Skeletal muscle cell (primary cell): ENCODE measurements at places on chromosomes 7 and 10.

DNA sequence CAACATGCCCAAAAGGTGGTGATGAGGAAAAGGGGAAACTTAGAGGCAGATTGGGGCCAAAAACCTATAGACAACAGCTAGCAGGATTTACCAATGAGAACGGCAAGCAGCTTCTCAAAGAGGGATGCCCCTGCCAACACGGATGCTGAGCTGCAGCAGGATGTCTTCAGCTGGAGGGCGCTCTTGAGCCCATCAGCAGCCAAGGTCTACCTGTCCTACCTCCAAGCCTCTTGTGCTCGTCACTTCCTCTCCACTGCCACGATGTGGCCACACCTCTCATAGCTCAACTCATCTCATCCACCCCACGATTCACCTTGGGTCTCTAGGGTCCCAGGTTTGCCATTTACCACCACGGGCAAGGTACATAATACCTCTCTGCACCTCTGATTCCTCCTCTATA, 36.5 kb downstream of the DLG5 start:
- no peak for DNase-seq

DNA sequence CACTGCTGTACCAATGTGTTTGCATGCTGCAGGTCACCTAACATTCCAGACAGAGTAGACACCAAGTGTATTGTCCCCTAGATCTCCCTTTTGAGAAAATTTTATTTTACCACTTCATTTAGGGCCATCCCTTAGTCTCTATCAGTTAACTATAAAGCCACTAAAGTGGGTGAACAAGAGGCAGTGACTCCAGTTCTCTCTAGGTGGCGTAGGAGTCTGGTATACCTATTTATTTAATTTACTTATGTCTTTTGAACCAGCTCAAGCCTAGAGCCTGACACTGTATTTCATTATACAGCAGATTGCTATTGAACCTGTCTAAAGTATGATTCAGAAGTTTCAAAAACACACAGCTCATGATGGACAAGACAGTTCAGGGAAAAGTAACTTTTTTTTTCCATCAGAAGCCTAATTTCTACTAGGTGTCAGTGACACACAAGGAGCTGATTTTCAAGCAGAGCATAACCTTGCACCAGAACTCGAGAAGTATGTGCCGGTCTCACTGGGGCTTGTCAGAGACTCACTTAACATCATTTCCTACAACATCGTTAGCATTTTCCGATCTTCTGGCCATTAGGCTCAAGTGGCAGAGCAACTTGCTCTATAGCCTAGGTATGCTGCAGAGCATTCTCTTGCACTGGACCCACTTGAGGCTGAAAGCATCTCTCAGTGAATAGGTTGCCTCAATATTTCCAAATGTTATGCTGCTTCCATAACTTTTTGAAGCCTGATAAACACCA, 175.4 kb downstream of the CDC14C start:
- DNase-seq = no peak

GRCh38 chr7:81036871-81037270, 118.0 kb upstream of the SEMA3C start:
- DNase-seq = no peak

- no peak for DNase-seq
Observed at GRCh38 chr7:101823096-101823495, 5.7 kb downstream of the CUX1 start.

DNA sequence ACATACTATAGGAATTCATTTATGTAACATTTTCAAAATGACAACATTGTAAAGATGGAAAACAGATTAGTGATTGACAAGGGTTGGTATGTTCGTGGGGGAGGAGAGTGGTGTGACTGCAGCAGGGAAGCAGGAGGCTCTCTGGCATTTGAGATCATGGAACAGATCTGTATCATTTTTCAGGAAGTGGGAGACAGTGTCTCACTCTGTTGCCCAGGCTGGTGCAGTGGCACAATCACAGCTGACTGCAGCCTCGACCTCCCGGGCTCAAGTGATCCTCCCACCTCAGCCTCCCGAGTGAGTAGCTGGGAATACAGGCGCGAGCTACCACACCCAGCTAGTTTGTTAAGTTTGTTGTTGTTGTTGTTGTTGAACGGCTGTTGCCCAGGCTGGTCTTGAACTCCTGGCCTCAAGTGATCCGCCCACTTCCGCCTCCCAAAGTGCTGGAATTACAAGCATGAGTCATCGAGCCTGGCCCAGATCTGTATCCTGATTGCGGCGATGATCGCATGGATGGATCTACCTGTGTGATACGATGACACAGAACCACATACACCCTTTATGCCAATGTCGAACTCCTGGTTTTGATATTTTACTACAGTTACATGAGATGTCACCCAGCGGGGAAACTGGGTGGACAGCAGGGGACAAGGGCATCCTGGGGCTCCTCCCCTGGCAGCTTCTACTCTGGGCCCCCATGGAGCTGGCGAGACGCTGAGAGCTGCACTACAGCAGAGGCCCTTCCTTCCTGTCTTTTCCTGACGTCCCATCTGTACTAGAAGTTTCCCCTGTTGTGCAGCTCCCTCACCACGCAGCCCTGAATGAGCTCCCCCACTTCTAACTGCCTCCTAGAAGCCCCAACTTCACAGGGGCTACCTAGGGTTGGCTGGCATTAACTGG, 12.3 kb upstream of the CYTH3 start:
- DNase-seq = no peak

- no peak for DNase-seq
Observed at GRCh38 chr10:8498290-8498689, 443.8 kb downstream of the GATA3 start.

GRCh38 chr10:68792115-68792514, 35.2 kb upstream of the STOX1 start:
- no peak for DNase-seq

DNA sequence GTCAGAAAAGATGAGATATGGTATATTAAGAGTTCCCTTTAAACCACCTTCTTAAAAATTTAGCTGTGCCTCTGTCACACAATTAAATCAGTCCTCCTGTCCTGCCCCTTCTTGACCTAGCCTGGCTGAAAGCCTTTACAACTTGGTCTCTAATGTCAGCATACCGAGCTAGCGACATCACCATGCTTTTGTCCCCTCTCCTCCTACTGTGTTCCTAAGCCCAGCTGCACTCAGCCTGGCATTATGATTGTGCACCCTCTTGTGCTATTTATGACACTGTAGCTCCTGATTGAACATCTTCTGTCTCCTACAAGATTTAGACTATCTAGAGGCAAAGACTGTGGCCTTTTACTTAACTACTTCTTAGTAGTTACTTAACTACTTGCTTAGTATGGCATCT, 29.2 kb downstream of the TDRD1 start:
- no peak for DNase-seq

- DNase-seq = peak; percentile 50
Observed at GRCh38 chr10:23338155-23338828, 6.3 kb downstream of the C10orf67 start.

GRCh38 chr7:45384499-45384898, 189.7 kb upstream of the ADCY1 start:
- DNase-seq = no peak

GRCh38 chr7:148144827-148145226, 445.7 kb upstream of the C7orf33 start:
- no peak for DNase-seq

DNA sequence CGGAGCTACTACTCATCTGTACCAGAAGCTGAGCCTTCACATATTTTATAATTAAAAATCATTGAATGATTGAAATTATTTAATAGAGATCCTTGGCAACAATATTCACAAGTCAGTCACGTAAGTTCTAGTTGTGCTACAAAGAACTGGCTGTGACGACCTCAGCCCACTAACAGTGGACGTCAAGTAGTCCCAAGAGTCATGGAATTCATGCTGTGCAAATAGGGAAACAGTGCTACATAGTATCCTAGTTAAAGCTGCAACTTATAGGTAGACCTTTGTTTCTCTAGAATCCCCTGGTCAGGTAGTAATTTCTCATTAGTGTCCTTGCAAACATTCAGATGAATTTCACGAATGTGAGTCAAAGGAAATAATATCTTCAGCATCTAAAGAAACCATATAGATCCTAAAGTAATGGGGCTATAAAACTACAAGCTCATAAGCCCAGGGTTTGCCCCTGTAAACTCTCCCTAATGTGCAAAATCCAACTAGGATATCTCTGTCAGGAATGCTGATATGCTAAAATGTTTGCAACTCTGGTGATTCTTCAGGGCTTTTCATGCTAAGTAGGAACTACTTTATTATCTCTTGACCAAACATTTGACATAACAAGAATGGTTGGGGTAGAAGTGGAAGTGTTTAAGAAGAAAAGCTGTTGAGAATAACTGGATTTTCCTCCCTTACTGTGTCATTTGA, 31.2 kb downstream of the CFAP69 start:
- DNase-seq = no peak

DNA sequence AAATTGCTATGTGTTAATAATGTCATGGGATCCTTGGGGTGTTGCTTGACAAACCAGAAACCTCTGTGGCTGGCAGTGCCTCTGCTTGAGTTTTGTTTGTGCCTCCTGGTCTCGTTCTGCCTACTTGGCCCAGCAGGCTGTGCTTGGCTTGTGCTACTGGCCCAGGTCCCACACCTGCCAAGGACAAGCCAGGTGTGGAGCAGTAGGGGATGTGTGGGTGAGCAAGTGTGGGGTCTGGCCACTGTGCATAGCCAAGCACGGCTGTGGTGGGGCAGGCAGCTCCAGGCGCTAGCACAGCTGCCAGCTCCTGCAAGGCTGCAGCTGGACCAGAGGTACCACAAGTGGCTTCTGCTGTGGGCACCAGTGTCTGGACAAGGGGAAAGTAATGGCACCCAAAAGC, 149.6 kb upstream of the HGF start:
- no peak for DNase-seq

DNA sequence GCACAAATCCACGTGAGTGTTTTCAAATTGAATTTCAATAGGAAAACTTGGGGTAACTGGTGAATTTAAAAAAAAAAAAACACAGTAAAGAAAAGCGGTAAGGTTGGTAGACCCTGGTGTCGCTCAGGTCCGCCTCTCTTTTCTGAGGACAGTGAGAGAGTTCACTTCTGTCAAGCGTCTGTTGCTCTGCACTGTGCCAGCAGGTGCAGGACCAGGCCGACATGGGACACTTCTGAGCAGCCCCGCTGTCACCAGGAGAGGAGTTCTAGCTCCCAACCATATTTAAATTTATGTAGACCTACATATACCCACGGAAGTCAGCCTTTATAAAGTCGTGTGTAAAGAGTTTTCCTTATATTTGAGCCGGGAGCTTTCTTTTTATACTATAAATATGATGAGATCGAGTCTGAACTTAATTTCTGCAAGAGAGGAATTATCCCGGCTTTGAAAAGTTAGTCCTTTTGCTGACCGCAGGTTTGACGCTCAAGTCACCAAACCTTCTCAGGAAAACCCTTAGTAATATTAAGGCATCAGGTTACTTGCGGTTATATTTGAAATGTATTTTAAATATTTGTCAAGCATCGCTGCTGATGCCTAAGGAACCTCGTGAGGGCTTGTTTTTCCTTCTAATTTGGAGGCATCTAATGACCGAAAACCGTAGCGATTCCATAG, 531 bp downstream of the IKZF1 start:
- no peak for DNase-seq

DNA sequence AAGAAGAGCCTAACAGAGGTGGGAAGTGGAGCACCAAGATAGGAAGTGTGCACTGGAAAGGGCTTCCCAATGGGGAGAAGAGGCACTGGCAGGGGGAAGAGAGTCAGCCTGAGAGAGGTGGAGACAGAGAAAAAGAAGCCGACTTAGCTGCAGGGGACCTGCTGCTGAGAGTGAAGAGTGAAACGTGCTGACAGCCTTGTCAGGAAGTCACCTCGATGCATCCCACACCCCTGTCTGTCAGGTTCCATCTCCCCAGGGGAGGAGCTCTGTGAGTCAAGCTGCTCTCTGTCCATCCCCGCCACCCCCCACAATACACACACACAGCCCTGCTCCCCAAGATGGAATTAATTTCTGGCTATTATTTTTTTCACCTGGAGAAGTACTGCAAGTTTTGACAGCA, 14.0 kb downstream of the KAZALD1 start:
- no peak for DNase-seq

DNA sequence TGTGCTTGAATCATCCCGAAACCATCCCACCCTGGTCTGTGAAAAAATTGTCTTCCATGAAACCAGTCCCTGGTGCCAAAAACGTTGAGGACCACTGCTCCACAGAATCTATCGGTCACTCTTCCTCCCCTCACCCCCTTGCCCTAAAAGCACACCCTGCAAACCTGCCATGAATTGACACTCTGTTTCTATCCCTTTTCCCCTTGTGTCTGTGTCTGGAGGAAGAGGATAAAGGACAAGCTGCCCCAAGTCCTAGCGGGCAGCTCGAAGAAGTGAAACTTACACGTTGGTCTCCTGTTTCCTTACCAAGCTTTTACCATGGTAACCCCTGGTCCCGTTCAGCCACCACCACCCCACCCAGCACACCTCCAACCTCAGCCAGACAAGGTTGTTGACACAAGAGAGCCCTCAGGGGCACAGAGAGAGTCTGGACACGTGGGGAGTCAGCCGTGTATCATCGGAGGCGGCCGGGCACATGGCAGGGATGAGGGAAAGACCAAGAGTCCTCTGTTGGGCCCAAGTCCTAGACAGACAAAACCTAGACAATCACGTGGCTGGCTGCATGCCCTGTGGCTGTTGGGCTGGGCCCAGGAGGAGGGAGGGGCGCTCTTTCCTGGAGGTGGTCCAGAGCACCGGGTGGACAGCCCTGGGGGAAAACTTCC, 784 bp upstream of the SERPINE1 start:
- peak; percentile 63 for DNase-seq

DNA sequence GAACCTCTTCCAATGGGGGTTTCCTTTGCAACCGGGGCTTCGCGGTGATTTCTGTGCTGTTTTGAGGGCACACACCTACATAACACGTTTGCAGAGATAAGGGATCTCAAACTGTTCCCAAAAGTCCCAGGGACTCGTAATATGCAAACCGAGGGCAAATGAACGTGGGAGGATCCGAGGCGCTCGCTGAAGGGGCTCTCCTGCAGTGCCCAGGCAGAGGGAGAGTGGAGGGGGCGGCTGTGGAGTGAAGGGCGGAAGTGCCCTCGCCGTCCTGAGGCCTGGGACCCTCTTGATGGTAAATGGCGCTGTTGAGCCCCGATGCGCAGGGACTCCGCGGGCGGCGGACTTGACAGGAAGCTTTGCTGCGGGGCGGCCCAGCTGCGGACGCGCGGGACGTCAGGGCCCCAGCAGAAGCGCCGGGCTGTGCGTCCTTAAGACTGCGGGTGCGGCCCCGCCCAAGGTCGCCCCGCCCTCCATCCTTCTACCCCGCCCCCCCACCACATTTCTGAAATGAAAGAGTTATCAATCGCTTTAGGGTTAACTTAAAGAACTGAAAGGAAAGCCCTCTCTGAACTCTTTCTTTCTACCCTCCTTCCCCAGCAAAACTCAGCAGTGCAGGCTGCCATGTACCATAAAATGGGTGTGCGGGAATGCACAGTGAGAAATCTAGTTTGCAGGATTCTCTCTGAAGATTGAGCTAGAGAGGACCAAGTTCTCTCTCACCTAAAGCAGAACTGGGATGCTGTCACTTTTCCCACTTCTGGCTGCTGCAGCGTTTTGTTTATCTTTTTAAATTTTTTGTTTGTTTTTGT, 151.8 kb upstream of the YAE1 start:
- DNase-seq = peak; percentile 8

- no peak for DNase-seq
Observed at GRCh38 chr10:110773693-110774068, 98.0 kb upstream of the PDCD4 start.
